ENCODE measurements at places on chromosomes 11 and 22. TPM values are rescaled to one million over a fixed set of nuclear protein-coding genes. Genes with fewer than 3 reads are reported as not detected.
A peak's percentile ranks its signal among the peaks of the same experiment; 100 is the strongest.

GRCh38 chr11:84524422-84525051 is 1102.6 kb downstream of the DLG2 start:
- H3K4me3 ChIP-seq, result no peak overlapping the region
- H3K27me3 ChIP-seq, result no peaks in the 10 kb centered on the region
- no peak for DNase-seq
- no peaks in the 10 kb centered on the region for H3K36me3 ChIP-seq
- no peaks in the 10 kb centered on the region for H3K4me1 ChIP-seq

DNA sequence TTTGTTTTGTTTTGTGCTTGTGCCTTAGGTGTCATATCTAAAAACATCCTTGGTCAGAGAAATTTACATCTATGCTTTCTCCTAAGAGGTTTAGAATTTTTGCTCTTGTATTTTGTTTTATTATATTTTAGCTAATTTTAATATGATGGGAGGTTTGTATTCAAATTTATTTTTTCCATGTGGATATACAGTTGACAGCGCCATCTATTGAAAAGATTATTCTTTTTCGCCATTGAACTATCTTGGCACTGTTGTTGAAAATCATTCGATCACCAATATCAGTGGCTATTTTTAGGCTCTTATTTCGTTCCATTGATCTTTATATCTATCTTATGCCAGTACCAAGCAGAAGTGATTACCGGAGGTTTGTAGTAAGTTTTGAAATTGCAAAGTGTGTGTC is 510.3 kb downstream of the BRD1 start:
- DNase-seq, result no peak
- H3K4me3 ChIP-seq, result no peak overlapping the region
- H3K27me3 ChIP-seq, result peaks cover 21% of the 10 kb centered on the region
- no peak overlapping the region for H3K27ac ChIP-seq

DNA sequence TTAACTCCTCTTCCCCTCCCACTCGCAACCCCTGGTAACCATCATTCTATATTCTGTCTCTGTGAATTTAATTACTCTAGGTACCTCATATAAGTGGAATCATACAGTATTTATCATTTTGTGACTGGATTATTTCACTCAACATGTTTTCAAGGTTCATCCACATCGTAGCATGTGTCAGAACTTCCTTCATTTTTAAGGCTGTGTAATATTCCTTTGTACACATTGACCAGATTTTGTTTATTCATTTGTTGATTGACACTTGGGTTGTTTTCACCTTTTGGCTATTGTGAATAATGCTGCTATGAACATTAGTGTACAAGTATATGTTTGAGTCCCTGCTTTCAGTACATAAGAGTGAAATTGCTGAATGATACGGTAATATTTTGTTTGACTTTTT is 2.7 kb upstream of the GNB1L start:
- no peaks in the 10 kb centered on the region for H3K27me3 ChIP-seq
- H3K27ac ChIP-seq, result peak overlapping the region; percentile 87
- no peaks in the 10 kb centered on the region for H3K36me3 ChIP-seq
- no peak for DNase-seq

DNA sequence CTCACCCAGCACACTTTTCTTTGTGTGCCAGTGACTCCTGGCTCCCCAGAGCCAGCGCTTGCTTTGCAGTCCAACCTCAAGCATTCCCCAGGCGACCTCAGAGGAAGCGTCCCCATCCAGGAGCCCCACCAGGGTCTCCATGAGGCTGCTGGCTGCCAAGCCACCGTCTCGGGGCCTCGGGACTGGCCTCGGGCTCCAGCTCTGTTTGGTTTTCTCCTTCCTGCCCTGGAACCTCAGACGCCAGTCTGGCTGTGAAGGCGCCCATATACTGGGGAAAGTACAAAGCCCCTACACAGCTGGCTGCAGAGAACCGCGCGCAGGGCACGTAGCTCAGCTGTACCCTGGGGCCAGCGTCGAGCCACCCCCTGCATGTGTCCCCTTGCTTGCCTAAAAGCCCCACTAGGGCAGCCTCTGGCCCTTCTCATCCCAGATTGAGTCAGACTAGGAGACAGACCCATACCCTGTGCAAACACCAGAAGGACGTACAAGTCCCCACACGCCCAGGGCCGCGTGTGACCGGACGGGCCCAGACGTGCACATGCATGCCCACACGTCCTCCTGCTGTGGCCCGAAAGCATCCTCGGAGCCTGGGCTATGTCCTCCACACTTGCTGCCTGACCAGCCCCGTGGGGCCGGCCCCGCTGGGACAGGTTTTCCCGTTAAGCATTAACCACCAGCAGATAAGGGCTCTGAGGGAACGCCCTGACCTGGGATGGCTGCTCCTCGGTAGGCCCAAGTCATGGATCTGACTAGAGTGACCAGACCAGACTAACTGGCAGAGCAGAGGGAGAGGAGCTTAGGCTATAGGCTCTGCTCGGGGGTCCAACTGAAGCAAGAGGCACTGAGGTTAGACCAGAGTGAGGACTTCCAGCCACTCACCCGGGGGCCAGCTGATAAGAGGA is 4.2 kb upstream of the SYT8 start:
- peak; percentile 49 for DNase-seq
- H3K27me3 ChIP-seq, result peaks cover 7% of the 10 kb centered on the region
- H3K4me1 ChIP-seq, result no peaks in the 10 kb centered on the region
- H3K27ac ChIP-seq, result no peak overlapping the region
- H3K4me3 ChIP-seq, result no peak overlapping the region

GRCh38 chr11:85947431-85948272 is 92.5 kb downstream of the CCDC83 start:
- DNase-seq, result peak; percentile 68
- H3K4me1 ChIP-seq, result peaks cover 54% of the 10 kb centered on the region
- H3K36me3 ChIP-seq, result peaks cover 15% of the 10 kb centered on the region
- no peaks in the 10 kb centered on the region for H3K27me3 ChIP-seq
- H3K27ac ChIP-seq, result peak overlapping the region; percentile 98

Gene GAL
- not detected for total RNA-seq

Gene RHOD
- not detected for total RNA-seq

DNA sequence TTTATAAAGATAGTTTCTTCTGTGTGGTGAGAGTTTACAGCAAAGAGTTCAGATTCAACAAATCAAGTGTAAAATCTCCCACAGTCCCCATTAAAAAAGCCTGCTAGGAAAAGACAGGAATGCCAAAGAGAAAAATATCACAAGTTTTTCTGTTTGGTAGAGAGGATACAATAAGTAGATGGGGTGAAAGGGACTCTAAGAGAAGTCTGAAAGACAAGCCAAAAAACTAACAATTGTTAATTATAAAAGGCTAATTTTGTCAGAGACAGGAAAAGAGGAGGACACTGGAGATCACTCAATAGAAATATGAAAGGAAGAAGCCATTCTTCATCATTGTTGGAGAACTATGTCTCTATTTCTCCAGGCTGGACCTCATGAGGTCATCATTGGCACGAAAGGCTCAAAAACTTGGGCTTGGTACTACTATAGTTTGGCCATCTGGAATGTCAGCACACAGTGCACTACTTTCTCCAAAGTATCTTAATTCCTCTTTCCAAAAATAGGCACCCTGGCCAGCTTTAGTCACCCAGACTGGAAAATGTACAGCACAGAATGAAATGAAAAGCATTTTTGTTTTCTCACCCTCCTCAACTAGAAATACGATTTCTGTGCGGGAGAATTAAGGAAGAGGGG is 531 bp upstream of the SOX6 start:
- no peaks in the 10 kb centered on the region for H3K4me1 ChIP-seq
- DNase-seq, result no peak
- H3K36me3 ChIP-seq, result no peaks in the 10 kb centered on the region
- no peak overlapping the region for H3K4me3 ChIP-seq
